ENCODE measurements at places on chromosomes 2 and 18.

DNA sequence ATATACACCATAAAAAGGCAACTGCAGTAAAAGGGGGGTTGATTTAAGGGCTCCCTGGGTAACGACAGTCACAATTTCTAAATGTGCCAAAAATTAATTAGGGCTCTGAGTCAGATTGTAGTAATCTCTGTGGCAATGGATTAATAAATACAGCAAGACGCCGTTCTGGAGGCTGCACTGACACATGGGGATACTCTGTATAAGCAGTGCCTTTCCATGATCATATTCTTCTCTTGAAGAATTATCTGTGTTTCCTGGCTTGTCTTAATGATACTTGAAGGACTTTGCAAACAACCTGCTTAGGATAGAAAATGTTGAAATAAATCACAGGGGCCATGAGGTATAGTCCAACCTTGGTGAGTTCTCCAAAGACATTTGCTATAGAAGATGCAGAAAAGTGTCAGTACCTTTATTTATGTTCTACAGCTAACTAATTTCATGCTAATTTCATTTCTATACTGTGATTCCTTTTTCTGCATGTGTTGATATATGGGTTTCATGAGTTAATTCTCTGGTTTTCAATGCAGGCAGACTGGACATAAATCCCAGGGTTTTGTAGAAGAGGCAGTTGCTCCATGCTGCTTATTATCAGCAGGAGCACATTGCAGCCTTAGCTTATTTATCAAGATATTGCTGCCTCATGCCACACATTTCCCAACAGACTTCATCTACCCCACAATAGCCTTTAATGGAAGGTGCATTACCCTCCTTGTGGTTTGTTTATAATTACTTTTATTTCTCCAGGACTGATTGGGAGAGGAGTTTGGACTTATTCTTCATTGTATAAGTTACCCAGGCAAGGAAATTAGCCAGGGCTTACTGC is 54.8 kb downstream of the HNMT start:
- H3K4me1 ChIP-seq: no peaks in the 10 kb centered on the region
- no peaks in the 10 kb centered on the region for H3K27me3 ChIP-seq
- H3K27ac ChIP-seq: no peak overlapping the region

DNA sequence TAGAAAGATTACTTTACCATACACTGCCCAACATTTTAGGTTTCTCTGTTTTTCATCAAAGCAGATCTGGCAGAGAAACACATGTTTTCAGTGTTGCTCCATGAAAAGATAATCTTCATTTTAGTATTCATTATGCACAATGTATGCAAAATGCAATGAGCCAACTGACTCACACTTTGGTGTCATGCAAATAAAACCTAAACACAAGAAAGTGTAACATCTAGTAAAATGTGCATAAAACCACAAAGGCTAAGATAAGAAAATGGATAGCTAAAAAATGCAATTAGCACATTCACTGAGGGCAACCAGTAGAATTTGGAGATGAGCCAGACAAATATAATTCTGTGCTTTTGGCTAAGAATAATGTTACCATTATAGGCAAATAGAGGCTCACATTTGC is 203.5 kb upstream of the UBE2E3 start:
- H3K27ac ChIP-seq: no peak overlapping the region
- no peaks in the 10 kb centered on the region for H3K36me3 ChIP-seq
- no peaks in the 10 kb centered on the region for H3K27me3 ChIP-seq

- H3K4me1 ChIP-seq: no peaks in the 10 kb centered on the region
- no peak for DNase-seq
- H3K27me3 ChIP-seq: no peaks in the 10 kb centered on the region
- H3K27ac ChIP-seq: no peak overlapping the region
- no peaks in the 10 kb centered on the region for H3K36me3 ChIP-seq
Observed at GRCh38 chr18:4842287-4842686, 354.8 kb downstream of the AKAIN1 start.

GRCh38 chr2:48753228-48753627 is 2.3 kb downstream of the LHCGR start:
- no peak overlapping the region for H3K4me3 ChIP-seq
- DNase-seq: no peak
- no peaks in the 10 kb centered on the region for H3K36me3 ChIP-seq
- H3K27ac ChIP-seq: no peak overlapping the region
- H3K4me1 ChIP-seq: no peaks in the 10 kb centered on the region

GRCh38 chr2:50395605-50396297 is 636.2 kb downstream of the NRXN1 start:
- H3K4me3 ChIP-seq: no peak overlapping the region
- H3K36me3 ChIP-seq: no peaks in the 10 kb centered on the region
- no peaks in the 10 kb centered on the region for H3K4me1 ChIP-seq
- H3K27ac ChIP-seq: no peak overlapping the region

Measured in adrenal gland (tissue), 19 donors.